T-cell (primary cell): ENCODE measurements at places on chromosomes 5 and 9.

DNA sequence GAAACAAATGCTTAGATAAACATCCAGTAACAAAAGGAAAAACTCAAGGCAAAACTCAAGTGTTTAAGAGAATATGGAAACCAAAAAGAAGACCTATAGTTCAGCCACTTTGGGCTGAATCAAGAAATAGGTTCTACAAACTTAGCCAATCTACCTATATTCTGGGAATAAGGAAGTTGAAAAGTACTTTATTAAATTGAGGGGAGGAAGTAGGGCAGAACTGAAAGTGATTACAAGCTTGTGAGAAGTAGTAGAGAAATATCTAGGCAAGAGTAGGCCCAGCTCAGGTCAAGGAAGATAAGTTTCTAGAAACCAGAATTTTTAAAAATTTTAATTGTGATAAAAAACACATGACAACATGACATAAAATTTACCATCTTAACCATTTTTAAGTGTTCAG is 384.8 kb upstream of the PCSK5 start:
- no peak for DNase-seq

DNA sequence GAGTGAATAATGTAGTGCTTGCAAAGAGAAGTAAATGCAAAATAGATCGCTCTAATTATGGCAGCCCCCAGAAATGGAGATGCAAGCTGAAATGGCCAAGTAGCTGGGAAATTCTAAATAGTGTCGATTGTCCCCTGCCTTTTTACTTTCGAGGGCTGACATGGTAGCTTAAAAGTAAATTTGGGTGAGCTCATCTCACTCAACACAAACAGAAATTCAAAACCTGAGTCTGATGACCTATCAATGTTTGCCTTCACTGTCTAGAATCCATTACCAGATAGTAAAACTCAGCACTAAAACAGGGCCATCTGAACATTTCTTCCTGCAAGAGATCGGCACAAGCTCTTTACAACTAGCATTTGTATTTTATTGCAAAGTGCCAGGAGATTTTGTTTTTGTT is 7.0 kb upstream of the LHX2 start:
- no peak for DNase-seq

DNA sequence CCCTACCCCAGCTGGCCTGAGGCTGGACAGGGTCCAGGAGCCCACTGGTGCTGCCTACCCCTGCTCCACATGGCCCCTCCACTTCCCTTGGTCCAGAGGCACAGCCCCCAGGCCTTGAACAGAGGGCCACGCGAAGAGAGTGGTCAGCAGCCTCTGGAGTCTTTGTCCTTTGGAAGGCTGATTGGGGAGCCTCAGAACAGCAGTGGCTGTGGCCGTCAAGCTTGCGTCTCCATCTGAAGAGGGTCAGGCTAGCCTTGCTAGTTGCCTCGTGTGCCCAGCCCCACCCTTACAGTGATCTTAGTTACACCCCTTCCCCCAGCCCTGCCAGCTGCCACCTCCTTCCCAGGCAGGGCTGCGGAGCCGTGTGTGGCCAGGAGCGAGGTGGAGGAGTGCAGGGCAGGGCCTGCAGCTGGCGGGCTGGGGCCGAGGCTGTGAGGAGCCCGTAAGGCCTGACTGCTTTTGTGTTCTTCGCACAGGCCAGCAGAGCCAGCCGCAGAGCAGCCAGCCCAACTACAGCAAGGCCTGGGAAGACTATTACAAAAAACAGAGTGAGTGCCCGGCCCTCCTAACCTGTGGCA is 30.1 kb upstream of the PRDM12 start:
- DNase-seq = no peak

- no peak for DNase-seq
Measured at GRCh38 chr9:89470224-89470839, 27.6 kb downstream of the SEMA4D start.

- no peak for DNase-seq
Measured at GRCh38 chr5:82044010-82044409, 72.2 kb downstream of the ATG10 start.

GRCh38 chr5:173294673-173295320 is 33.4 kb downstream of the STC2 start:
- DNase-seq = no peak

GRCh38 chr5:100479079-100479688 is 56.0 kb upstream of the FAM174A start:
- no peak for DNase-seq

DNA sequence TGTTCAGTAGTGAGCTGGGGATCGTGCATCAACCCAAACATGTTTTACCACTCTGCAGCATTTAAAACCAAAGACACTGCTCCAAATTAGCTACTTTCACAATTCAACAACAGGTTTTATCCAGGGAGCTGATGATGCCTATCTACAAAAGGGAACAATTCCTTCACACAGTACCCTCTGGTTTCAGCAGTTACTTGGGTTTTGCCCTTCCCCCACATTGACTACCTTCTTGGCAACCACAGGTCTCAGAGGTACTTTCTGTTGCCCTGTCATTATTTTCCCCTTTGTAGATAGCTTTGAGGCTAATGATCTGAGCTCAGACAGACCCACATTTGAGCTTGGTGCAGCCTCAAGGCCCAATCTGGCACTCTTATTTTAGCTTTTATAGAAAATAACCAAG is 96.1 kb downstream of the WDR41 start:
- DNase-seq = no peak

- peak; percentile 47 for DNase-seq
Measured at GRCh38 chr9:97889941-97890887, 32.1 kb downstream of the TRMO start.
